Stimulated activated CD4-positive, alpha-beta T cell treated with anti-CD3 and anti-CD28 coated beads, Interleukin-2, amount 100 ng/mL, for 4 hours (primary cell): ENCODE measurements at places on chromosomes 6 and 20.

DNA sequence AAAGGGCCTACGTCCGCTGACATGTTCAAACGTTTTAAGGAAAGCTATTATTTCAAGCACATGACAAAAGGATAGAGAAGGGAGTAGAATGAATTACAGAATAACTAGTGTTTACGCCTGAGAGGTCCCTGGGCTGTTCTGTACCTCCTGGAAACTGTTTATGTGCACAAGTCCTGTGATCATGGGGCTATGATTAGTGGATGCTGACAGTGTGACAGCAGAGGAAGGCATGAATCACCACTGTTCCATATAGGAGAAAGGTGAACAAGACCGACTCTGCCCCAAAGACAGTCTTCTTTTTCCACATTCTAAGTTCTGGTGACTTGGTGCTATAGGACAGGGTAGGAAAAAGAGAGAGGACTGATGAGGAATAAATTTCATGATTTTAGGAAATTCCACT lies 249.2 kb upstream of the PRDM1 start:
- DNase-seq: no peak

- DNase-seq: no peak
These were observed 12.4 kb downstream of the TFEB start for GRCh38 chr6:41722969-41723529.

DNA sequence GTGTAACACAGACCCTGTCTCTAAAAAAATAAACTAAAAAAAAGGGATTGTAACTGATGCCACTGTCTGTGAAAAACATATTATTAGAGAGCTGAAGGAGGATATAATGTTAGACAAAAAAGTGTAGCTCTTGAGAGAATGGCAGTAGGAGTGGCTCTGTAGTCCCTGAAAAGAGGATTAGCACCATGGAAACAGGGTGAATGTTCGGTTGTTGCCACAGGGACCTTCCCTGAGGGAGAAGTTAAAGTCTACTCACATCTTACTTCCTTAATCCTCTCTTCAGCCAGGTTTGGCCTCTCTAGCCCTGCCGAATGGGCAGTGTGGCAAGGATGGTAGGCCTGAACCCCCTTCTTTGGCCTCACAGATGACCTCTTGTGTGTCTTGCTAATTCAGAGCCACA lies 12.1 kb downstream of the SCAND1 start:
- no peak for DNase-seq

DNA sequence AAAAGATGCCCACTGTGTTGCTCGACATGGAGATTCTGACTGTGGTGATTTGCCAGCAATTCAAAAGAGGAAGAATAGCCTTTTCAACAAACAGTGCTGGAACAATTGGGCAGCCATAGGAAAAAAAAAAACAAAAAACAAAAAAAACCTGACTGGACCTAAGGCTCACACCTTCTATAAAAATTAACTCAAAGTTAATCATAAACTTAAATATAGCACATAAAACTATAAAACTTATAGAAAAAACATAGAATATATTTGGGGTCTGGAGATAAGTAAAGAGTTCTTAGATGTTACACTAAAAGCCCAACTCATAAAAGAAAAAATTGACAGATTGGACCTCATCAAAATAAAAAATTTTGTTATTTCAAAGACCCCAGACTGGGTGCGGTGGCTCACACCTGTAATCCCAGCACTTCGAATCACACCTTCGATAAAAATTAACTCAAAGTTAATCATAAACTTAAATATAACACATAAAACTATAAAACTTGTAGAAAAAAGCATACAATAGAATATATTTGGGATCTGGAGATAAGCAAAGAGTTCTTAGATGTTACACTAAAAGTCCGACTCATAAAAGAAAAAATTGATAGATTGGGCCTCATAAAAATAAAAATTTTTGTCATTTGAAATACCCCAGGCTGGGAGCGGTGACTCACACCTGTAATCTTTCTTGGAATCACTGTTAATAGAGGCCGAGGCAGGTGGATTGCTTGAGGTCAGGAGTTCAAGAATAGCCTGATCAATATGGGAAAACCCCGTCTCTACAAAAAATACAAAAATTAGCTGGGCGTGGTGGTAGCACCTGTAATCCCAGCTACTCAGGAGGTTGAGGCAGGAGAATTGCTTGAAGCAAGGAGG lies 115.6 kb upstream of the FAM83B start:
- no peak for DNase-seq

DNA sequence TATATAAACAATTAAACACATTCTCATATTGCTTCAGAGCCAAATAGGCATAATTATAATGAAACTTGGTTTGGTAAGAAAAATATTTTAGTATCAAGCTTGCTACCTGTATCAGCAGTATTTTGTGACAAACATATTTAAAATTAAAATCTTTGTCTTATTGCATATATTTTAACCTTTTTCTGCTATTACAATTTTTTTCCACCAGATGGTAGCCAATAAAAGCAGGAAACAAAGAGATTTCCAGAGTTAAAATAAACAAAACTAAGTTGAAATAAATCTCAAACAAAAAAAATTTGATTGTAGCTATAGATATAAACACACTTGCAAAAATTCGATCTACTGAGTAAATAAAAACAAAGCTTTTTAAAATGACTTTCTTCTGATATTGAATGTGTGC lies 491.3 kb upstream of the GJE1 start:
- no peak for DNase-seq

DNA sequence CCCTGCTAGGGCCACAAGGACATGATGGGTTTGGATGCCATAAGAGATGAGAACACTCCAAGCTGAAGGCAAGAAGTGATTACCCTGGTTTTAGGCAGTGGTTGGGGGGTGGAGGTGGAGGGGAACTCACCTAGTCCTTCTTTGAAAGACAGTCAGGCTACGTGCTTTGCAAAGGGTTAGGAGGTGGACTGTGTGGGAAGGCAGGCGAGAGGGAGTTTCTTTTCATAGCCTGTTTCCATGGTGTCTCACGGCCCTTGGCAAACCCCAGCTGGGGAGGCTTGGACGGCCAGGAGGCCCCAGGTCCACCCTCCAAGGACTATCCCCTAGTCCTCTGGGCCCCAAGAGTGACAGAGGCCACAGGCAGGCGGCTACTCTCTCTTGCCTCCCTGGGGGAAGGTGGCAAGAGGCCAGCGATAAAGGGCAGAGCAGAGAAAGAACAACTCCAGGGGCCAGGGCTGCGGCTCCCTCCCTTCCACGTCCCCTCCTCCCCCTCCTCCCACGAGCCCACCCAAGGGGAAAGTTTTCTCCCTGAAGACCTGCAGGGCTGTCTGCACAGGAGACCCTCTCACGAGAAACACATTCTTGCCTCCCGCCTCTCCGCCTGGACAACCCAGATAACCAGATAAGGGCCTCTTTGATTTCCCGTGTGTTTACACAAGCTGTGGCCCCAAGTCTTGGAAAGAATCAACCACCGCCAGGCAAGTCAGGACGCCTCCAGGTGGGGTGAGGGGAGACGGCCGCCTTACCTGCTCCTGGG lies 74.4 kb downstream of the NOL4L start:
- no peak for DNase-seq

DNA sequence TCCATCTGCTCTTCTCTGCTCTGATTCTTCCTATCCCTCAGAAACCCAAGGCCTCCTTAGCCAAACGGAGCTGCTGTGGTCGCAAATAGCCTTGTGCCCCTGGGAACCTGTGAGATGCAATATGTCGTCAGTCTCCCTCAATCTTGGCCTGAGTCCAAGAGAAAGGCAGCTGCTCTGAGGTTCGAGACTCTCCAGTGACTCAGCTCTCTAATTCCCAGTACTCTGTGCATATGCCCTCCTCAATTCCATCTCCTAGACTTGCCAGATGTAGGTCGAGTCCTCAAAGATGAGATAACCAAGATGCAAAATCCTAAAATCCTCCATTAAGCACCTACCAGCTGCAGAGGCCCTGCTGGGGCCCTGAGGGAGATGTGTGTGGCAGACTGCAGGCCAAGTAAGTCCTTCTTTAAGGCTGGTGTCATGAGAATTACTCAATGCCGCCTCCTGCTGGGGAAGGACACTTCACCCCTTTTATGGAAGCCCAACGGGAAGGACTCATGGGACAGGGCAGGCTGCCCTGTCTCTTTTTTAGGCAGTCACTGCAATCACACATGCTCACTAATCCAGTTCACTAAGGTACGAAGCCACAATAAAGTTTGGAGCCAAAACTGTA lies 28.5 kb downstream of the C6orf15 start:
- no peak for DNase-seq

DNA sequence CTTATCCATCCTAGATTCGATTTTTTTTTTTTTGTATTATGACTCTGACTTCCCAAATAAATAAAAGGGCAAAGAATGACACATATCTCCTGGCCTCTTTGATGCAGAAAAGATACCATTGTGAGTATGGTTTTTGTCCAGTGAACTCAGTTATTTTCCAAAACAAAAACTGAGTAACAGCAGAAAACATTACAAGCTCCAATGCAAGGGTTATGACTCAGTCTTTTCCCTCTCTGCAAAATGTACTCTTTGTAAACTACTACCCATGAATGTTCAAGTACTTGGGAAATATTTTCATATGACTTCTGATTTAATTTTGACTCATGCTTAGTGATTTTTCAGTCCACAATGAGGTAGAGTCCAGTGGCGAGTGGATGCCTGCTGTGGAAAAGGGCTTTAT lies 355.3 kb downstream of the RNF144B start:
- no peak for DNase-seq

- DNase-seq: no peak
These were observed 68.7 kb upstream of the RNF24 start for GRCh38 chr20:4084096-4084495.

- no peak for DNase-seq
These were observed 22.5 kb upstream of the IRAK1BP1 start for GRCh38 chr6:78844899-78845298.

DNA sequence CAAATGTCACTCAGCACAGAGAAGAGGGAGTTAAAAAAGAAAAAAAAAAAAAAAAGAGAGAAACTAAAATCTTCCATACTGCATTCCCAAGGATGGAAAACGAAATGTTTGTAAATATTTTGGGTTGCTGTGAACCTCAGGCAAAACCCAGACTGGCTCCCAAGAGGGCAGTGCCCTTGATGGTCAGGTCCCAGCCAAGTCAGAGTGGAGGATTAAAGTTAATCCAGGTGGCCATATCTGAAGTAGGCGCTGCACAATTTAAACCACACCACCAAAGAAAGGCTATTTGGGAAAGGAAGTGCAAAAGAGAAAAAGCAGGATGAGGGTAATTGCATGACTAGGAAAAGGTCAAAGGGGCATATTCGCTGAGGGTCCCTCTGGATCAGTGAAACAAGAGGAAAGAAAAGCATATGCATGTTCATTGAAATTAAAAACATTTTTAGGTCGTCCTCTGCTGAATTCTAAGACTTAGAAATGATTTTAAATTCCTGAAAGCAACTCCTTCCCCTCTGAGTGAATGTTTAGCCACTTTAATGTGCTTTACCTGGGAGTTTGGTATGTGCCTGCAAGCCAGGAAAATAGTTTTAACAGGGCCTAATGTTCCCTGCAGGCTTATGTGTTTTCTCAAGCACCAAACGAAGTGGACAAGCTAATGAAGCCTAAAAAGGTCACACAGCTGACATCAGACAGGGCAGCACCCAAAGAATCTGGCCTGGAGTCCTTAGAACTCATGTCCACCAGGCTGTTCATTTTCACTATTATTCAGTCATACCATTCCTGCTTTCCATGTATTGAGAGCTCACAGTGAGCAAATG lies 159.1 kb downstream of the HACE1 start:
- no peak for DNase-seq

DNA sequence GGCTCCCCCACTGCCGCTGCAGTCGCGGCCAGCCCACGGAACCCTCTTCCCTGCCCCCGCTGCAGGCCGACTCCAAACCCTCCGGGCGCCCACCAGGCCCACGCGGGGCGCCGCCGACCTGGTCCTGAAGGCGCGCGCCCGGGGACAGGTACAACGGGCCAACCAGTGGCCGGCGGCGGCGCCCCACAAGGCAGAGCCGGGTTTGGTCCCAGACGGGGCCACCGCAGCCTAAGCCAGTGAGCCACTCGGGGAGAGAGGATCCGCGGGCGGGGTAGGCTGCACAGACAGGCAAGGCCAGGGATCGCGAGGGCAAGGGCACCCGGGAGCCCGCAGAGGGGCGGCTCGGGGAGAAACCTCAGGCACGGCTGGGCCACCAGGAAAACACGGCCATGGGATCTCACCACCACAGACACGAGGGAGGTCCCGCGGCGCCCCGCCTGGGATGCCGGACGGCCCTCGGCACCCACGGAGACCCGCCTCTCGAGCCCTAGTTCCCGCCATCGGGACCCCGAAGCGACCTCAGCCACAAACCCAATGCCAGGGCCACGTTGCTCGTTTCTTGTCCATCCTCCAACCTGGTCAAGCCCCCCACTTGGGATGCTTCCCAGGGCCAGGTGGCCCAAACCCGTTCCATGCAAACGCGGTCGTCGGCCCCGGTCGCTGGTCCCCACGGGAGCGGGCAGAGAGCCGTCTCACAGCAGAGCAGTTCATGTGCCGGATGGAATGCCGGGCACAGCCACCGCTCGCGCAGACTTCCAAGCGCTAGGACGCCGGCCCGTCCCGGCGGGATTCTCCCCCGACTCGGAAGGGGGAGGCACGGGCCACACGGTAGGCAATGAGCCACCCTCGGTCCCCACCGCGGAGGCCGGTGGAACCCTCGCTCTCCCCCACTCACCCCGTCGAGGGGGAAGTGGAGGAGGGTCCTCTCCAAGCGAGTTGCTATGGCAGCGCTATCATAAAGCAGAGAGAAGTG lies 1956.6 kb upstream of the DEFB115 start:
- DNase-seq: no peak

- DNase-seq: no peak
These were observed 52.0 kb upstream of the TRIM26 start for GRCh38 chr6:30265181-30265580.

DNA sequence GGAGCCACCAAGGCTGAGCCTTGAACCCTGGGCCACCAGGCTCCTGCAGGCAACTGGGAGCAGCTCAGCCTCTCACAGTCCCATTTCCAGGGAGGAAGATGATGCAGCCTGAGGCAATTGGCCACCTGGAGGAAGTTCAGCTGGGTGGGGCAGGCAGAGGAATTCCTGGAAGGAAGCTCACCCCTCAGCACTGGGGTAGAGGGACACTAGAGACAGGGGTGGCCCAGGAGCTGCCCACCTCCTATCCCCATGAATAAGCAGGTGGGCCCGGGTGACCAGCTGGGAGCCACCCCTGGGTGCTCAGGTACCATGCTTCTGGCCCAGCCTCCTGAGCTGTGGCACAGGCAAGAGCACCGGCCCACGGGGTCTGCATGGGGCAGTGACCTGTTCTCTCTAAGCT lies 3.6 kb upstream of the HSPA12B start:
- DNase-seq: no peak

GRCh38 chr20:10111139-10111958 lies 76.6 kb downstream of the ANKEF1 start:
- no peak for DNase-seq

- no peak for DNase-seq
These were observed 13.4 kb upstream of the STX16 start for GRCh38 chr20:58637466-58638213.

- DNase-seq: no peak
These were observed 50.9 kb upstream of the CHRNA4 start for GRCh38 chr20:63411898-63412631.

DNA sequence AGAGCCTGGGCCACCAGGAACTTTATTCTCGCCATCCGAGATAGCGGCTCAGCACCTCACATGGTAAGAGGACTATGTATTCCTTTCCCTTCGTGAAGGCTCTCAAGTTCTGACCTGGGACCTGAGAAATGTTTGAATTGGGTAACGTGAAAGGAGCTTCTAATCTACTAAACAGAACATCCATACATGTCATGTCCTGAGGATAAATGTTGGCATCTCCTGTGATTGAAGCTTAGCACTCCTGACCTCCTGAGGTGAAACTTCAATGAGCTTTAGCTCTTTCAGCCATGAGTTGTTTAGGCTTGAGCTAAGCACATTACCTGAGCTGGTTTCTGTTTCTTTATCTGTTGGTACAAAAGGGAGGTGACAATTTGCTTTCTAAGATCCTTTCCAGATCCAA lies 280.9 kb downstream of the PACRG start:
- DNase-seq: no peak
